ENCODE measurements at places on chromosomes 1 and 21.

DNA sequence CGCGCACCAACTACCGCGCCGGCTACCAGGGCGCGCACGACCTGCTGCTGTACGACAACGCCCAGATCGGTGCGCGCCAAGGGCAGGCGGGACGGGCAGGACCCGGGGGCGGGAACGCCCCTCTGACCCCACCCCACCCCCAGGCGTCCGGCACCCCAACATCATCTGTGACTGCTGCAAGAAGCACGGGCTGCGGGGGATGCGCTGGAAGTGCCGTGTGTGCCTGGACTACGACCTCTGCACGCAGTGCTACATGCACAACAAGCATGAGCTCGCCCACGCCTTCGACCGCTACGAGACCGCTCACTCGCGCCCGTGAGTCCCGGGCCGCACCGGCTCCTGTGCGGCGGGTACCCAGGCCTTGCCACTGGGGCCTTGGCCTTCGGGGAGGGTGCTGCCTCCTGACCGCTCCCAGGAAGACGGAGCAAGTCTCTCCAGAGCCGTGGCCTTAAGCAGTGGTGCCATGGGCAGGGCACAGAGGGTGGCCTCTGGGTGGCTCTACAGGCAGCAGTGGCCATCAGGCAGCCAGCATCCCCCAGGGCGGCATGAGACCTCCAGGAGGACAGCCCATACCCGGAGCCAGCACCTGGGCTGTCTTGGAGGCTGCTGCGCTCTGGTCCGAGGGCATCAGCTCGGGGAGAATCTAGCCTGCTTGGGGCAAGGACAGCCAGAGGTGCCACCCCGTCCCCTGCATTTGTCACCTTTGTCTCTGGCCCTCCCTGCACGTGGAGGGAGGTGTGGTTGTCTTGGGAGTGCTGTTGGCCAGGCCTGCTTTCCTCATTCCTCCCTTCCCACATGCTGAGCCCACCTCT, 8.1 kb upstream of the MMP23B start:
- no peak for DNase-seq

DNA sequence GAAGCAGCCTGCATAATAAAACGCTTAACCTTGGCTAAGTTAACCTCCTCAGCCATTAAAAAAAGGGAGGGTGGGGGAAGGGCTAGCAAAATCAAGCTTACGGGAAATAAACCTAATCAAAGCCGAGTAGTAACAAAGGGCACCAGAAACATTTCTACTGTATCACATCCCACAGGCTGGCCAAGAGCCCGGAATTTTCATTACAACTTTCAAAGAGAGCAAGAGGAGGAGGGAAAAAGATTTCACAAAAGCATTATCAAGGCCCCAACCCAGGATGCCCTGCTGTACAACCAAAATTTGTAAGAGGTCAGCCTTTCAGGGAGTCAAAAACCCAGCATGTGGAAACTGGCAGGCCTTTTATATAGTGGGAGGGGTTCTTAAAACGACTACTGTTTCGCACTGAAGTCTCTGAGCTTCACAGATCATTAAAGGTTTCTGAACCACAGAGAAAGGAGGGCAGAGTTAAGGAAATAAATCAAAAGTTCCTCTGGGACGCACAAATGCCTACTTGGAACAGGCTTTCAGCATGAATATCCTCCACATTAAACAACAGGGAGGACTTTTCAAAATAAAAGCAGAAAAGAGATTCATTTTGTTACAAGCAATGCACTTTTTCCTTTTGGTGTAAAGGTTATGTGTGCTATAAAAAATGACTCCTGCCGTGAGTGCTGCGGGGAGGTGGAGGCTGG, 90.4 kb downstream of the SLC45A1 start:
- DNase-seq, result no peak

DNA sequence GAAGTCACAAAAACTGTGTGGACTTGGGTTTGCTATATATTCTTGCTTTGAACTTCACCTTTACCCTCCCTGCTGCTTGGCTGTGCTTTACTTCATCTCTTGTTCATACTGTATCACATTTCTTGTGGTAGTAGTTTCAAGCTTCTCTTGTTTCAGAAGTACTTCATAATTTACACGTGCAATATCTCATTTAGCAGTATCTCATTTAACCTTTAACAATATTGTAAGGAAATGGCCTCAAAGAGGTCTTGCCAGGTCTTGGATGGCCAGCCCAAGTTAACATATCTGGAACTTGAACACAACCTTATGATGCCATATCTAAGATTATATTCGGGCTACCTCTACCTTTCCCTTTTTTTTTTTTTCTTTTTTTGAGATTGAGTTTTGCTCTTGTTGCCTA, 1.7 kb upstream of the TRIM45 start:
- DNase-seq, result no peak

DNA sequence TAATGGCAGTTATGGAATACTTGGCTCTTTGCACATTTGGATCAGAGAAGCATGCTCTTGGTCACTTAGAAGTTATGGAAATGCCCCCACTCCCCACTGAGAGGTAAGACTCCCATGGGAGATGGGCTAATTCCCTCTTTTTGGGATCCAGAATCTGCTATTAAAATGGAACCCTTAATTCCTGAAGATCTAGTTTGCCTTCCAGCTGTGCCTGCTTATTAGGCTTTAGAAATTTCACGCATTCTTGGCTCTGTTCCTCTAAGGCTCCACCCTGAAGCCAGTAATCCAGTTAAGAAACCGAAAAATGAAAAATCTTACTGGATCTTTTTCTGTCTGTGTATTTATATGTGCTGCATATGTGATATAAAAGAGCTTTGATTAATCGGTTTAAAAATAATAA, 76.7 kb downstream of the USH2A start:
- no peak for DNase-seq

DNA sequence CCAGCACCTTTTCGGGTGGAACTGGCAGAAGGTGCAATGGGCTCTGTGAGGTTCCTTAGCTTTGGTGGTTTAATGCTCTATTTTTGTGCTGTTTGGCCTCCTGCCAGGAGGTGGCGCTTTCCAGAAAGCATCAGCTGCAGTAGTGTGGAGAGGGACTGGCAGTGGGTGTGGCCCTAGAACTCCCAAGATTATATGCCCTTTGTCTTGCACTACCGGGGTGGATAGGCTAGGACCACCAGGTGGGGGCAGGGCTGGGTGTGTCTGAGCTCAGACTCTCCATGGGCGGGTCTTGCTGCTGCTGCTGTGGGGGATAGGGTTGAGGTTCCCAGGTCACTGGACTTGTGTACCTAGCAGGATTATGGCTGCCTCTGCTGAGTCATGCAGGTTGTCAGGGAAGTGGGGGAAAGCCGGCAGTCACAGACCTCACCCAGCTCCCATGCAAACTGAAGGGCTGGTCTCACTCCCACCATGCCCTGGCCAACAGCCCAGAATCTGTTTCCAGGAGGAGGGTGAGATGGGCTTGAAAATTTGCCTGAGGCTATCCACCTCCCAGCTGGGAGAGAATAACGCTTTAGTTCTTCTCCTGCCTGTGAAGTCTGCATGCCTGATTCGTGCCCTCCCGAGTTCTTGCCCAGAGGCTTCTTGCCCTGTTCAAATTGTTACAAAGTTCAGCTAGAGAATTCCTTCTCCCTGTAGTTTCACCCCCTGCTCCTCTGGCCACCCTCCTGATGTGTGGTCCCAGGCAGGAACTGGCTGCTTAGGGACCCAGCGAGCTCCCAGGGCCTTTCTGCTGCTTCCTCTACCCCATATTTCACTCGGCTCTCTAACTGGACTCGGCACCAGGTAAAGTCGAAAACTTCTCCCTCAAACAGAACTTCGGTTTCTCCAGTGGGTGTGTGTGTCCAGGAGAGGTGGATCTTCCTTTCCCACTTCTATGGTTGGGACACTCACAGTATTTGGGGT, 76.5 kb upstream of the BTG3 start:
- no peak for DNase-seq

DNA sequence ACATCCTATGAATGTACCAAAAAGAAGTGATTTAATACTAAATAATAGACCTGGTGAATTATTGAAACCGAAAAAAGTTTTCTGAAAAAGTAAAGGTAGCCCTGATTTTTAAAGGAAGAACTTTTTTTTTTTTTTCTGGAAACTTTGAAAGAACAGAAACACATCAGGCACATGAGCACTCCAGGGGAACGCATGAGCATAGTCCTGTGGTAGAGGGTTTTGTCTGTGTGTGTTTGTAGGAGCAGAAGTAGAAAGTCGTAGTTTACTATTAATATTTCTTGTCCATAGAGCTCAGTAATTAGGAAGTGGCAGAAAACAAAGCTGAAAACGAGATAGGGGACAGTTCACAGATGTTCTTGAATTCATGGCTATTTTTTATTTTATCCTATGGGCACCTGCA, 1175.9 kb upstream of the B3GALT2 start:
- DNase-seq, result no peak

GRCh38 chr1:109111386-109112055, 2.4 kb upstream of the ELAPOR1 start:
- DNase-seq, result no peak

DNA sequence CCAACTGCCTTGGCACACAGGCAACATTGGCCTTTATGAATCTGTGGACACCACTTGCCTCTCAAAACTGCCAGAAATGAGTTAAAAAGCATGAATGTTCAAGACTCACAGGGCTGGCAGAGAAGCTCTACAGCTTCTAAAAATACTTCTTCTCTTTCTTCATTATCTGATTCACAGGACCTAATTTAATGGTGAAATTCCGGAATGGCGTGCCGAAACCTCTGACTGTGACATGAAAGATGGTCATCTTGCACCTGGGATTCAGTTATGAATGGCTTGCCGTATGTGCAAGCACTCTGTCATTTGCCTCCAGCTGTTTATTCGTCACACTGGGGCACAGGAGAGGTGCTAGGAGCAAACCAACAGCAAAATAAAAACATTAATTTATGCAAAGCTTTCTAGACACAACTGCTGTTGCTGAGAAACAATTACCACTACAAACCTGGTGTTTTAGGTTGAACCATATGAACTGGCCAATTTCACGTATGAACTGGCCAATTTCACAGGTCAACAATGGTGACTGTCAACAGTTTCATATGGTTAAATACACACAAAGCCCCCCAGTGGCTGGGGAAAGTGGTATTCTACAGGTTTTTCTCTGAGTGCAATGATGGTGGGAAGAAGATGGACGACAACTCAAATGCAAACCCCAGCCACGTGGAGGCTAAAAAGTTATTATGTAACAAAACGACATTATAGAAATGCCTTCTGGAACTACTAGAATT, 648.3 kb downstream of the KIF26B start:
- no peak for DNase-seq

- peak; percentile 92 for DNase-seq
Observed at GRCh38 chr1:88683541-88684481, at the start of gene PKN2. TSS of gene PKN2 (plus strand) at chr1:88684273. CDS start at chr1:88684581, 308 bp downstream.

DNA sequence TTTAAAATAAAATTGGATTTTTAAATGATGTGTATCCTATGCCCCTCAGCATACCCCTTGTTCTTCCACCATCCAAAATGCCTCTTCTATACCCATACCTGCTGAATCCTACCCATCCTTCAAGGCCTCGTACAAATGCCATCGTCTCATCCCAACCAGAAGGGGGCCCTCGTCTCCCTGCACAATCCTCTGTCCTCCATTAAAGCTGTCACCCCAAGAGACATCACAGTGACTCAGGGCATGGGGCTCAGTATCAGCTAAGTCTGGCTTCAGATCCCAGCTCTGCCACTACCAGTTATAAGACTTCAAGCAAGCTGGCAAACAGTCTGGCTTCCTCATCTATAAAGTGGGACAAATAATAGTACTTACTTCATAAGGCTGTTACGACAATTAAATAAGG, 23.8 kb downstream of the IGFN1 start:
- peak; percentile 14 for DNase-seq

DNA sequence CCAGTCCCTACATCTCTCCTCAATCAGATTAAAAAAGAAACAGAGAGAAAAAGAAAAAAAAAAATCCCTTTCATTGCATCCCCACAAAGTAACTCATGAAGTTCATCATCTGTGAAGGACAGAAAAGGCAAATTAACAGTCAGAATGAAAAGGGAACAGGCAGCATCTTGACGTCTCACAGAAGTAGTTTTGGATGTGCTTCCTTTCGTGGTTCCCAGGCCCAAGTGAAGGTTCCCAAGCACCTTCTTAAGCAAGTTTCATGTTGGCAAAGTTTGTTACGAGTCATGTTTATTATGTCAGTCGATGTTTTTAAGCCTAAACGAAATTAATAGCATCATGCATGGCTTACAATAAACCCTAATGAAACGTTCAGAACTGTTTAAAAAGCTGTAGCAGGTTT, 475.2 kb downstream of the SETD4 start:
- DNase-seq, result no peak

- no peak for DNase-seq
Observed at GRCh38 chr21:42424914-42425541, 21.3 kb downstream of the UBASH3A start.

DNA sequence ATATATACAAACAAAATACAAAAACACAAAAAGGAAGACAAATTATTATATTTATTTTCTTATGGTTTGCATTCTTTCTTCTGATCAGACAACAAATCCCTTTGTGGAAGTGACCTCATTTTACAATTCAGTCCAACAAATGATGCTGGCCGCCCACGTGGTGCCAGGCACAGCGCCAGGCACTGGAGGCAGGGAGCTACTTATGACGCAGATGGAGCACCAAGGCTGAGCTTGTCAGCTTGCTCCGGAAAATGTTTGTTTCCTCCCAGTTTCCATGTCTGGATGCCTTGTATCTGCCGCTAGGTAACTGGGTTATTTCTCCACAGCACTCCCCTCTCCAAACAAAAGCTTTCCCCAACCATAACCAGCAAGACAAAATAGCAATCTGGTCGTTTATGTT, 30.7 kb upstream of the CD34 start:
- DNase-seq, result peak; percentile 64

- DNase-seq, result no peak
Observed at GRCh38 chr1:75430526-75430925, 180.4 kb downstream of the SLC44A5 start.

DNA sequence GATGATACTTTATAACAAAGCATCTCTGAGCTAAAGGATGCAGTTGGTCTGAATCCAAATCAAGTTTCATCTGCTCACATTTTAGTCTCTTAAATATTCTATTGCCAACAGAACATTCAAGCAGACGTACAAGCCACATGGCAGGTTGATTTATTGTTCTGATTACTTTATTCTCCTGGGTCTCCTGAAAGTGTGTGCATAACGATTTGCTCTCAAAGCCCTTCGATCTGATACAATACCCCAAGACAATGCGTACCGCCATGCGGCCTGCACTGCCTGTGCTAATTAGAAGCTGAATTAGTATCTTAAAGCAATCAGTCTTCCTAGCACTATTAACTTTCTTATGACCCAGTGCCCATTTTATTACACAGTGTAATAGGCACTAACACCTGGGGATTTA, 56.9 kb downstream of the FHAD1 start:
- DNase-seq, result no peak

DNA sequence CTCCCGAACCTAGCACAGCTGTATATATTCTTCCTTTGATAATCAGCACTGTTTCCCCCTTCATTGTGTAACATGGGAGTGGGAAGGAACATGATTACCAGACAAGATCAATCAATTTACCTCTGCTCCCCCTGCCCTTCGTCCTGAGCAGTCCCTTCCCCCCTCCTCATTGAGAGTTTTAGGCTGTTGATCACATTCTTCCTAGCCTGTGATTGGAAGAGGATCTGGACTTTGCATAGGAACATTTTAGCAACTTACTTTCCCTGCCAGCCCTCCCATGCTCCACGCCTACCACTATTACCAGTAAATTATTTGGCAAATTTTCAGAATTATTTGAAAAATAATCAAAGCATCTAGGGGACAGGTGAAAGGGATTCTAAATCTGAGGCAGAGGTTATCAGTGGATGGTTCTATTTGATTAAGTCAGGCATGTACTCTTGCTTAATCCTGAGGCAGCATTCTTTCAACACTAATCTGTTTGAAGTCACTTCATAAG, 62.7 kb upstream of the ABCD3 start:
- no peak for DNase-seq

- DNase-seq, result peak; percentile 46
Observed at GRCh38 chr1:25031966-25032667, 102.0 kb upstream of the RUNX3 start.

GRCh38 chr1:203504400-203505250, 10.7 kb downstream of the OPTC start:
- DNase-seq, result peak; percentile 85
